ENCODE measurements at places on chromosomes 1 and 21.

GRCh38 chr1:2435746-2436355 lies 23.5 kb upstream of the PEX10 start:
- DNase-seq = no peak

GRCh38 chr1:64687725-64688327 lies 57.0 kb upstream of the RAVER2 start:
- DNase-seq = no peak

DNA sequence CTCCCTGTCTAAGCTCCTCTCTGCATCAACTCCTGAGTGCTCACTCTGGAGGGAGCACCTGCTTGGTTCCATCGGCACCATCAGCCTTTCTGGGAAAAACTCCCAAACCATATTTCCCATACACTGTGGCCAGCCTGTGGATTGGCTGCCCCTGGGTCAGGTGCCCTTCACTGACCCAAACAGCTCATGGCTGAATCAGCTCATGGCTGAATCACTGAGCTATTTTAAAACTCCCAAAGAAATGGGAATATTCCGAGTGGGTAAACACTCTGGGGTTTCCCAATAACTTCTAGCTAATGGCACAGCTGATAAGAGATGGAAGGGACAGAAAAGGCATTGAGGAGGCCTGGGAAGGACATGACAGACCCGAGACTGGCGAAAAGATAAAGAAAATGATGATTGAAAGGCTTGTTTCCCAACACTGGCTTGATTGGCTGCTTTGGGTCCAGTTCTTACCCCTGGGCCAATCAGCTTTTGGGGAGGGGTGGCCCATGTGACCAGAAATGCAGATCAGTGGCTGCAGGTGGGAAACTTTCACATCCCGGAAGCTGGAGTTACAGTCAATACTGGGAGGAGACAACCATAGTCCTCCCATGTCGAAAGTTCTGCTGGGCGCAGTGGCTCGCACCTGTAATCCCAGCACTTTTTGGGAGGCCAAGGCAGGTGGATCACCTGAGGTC lies 37.3 kb upstream of the KAZN start:
- no peak for DNase-seq

- DNase-seq = no peak
Observed at GRCh38 chr1:87951852-87952251, 623.2 kb downstream of the LMO4 start.

- DNase-seq = no peak
Observed at GRCh38 chr1:50620680-50621329, 197.6 kb upstream of the DMRTA2 start.

DNA sequence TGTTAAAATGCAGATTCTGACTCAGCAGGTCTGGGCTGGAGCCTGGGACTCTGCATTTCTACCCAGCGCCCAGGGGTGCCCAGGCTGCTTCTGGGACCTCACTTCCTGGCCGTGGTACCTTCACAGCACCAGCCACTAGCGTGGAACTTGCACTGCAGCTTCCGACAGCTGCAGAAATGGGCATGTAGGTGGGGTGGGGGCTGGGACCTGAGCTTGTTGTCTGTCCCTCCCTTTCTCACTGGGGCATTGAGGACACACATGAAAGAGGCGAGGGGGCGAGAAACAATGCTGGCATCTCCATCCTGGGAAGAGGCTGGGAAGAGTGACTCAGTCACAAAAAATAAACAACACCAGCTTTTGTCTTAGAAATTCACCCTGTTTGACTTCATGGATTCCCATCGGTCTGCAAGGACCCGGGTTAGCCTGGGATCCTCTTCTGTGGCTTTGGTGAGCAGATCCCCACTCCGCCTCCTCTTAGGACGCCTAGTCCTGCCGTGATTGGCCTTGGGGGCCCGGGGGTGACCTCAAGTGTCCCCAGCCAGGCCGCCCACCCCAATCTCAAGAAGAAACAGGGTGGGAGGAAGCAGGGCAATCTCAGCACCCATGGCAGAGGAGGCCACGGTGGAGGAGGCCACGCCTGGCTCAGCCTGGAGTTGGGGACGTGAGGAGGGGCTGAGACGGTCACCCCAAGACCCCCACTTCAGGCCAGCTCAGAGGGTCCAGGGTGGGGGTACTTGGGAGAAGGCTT lies 29.9 kb upstream of the POFUT2 start:
- DNase-seq = no peak

- DNase-seq = no peak
Observed at GRCh38 chr1:44014365-44015104, 16.7 kb downstream of the SLC6A9 start.

GRCh38 chr1:40756523-40756922 lies 27.1 kb upstream of the KCNQ4 start:
- DNase-seq = no peak

DNA sequence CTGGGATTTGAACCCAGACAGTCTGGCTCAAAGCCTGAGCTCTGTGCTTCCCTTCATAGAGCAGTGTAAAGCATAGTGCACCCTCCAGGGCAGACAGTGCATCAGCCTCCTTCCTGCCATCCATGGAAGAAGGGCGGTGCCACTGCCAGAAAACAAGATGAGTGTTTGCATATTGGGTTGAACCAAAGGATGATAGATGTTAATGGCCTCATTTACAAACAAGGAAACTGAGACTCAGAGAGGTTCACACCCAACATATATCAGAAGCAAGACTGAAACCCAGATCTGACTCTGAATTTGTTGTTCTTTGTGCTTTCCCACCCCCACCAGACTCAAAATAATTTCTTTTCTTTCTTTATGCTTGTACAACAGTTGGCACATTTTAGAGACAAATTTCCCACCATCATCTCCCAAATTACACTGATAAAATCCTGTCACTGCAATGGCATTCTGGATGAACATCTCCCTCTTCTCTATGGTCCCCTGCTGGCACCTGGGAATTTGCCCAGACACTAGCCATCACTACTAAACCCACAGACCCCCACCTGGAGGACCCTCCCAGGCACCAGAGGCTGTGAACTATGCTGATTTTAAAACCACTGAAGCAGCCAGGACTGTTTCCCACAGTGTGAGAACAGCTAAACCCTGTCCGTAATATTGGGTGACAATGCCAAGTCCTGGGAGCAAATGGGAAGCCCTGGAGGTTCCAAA lies 45.4 kb upstream of the MPZL1 start:
- no peak for DNase-seq

GRCh38 chr21:26374817-26375216 lies 198.3 kb downstream of the CYYR1 start:
- DNase-seq = no peak
